Left lung (tissue), 14 donors: ENCODE measurements at places on chromosomes 12 and 14.
A peak's percentile ranks its signal among the peaks of the same experiment; 100 is the strongest.

DNA sequence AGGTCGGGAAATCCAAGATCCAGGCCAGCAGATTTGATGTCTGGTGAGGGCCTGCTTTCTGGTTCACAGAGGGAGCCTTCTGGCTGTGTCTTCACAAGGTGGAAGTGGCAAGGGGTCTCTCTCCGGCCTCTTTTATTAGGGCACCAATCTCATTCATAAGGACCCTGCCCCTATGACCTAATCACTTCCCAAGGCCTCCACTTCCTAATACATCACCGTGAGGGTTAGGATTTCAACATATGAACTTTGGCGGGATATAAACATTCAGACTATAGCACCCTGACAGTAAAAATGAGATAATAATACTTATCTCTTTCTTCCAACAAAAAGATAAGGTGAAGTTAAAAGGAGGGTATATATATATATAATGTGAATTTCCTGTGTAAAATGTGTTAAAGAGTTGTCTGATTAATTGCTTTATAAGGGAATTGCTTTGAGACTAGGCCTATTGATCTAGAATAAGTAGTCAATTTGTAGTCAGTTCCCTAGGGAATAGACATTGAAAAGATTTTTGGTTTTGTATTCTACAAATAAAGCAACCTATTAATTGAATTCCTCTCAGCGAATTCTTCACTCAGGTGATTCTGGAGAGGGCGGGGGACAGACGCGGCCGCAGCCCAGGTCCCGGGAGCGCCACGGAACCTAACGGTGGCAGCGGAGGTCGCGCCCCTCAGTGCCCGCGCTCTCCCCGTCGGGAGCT, 516 bp upstream of the LGALS3 start:
- DNase-seq = no peak

- DNase-seq = no peak
Observed at GRCh38 chr12:122979001-122979907, 1.2 kb upstream of the ARL6IP4 start.

GRCh38 chr12:3078086-3078820, 1.1 kb downstream of the TSPAN9 start:
- DNase-seq = no peak

DNA sequence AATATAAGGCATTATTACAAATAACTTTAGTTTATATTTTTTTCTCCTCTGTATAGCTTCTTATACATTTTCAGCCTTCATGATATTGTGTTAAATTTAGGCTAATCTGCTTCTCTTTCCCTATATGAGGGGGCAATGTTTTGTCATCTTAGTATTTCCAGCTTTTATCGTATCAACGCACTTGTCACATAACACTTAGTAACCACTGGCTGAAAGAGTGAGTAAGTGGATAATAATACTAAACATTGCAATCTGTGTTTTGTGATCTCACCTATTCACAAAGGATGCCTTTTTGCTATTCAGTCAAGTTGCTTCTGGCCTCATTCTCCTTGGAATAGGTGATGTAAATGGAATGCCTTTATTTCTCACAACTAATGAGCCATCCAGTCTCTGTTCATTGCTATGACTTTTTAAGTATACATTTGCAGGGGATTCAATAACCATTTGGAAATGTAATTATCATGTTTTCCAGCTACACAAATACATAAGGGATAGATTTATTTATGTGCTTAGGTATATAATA, 260.9 kb downstream of the BMP4 start:
- no peak for DNase-seq

DNA sequence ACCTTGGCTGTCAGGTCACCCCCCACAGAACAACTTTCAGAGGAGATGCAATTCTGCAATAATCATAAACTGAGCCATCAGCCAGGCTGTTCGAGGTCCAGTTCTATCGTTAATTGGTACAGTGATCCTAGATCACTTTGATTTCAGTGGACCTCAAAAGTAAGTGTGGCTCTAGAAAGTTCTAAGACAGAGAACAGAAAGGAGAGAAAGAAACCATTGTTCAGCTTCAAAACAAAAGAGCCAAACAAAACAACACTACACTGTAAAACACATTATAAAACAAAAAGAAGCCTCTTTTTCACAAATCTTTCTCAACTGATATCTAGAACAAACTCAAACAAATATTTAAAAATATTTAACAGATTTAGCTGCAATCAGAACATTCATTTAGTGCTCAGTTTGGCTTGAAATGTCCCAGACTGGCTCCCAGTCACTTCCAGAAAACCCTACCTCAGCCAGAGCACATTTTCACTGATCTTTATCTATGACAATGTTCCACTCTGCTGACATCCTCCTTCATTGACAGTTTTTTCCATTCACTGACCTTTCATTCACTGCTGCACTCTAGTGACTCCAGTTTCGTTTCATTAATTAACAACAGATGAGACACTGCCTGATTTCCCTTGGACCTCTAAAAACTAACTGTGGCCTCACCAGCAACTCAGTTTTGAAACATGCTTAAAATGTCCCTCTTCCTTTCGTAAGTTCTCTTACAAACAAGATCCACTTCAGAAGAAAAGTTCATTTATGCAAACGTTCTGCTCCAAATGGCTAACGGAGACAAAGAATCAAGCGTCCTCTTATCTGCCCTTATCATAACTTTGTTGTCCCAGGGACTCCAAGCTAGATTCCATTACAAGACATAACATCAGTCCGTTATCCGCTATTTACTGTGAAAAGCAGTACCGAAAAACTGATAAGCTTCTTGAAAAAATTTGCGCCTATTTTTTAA, 56.8 kb downstream of the DUSP16 start:
- peak; percentile 25 for DNase-seq

- DNase-seq = no peak
Observed at GRCh38 chr14:24816011-24816928, 182.3 kb upstream of the GZMB start.

GRCh38 chr12:19801941-19802340, 362.6 kb downstream of the AEBP2 start:
- DNase-seq = no peak

DNA sequence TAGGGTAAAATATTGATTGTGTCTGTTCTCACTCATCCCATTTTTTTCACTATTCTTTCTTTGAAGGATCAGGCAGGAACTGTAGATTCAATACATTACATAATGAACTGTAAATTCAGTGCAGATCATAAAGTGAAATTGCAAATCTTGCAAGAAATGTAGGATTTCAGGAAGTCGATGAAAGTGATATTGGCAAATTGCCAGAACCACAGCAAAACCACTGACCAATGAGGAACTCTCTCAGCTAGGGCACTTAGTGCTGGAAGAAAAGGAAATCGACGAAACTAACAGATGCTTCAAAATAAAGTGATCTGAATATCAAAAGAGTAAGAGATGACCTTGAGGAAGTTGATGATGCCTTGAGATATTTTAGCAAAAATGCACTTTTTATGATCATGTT, 157.6 kb downstream of the AACS start:
- no peak for DNase-seq

GRCh38 chr12:93008044-93008778, 79.1 kb upstream of the EEA1 start:
- DNase-seq = no peak
